Cerebellum (tissue), 4 donors: ENCODE measurements at places on chromosomes 2 and 18. TPM values are rescaled to one million over a fixed set of nuclear protein-coding genes. Genes with fewer than 3 reads are reported as not detected.
A peak's percentile ranks its signal among the peaks of the same experiment; 100 is the strongest.

- no peak for DNase-seq
These were observed 45.7 kb downstream of the APOB start for GRCh38 chr2:20997953-20998722.

DNA sequence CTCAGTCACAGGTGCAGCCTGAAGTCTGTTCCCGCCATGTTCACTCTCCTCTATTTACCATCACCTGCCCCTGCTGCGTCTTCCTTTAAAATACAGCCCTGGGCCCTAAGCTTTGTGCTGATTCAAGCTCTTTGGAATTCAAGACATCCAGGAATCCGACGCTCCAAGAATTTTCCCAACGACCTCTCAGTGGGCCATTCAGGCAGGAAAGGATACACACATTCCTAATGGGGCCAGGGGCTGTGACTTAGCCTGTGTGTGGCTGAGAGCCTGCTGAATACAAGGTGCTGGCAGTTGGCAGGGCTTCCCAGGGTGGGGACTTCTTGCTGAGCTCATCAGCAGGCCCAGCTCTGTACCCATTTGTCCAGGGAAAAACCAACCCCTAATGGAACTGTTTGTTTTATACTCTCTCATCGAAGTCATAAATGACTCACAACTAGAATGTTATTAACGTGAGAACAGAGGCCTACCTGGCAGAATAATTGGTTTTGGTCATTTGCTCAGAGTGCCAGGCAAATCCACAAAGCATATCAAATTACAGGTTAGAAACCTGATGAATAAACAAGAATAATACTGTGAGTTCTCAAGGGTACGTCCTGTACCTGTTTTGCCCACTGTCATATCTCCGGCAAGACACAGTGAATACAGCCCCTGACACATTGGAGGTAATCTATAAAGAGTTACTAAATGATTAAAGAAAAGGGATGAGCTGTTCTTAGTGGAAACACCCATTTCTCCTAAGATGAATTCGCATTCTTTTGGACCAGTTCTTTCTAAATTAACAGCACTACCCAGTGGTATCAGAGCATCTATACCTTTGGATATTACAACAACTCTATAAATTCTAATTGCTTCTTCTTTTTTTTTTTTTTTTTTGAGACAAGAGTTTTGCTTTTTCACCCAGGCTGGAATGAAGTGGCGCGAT, 12.6 kb upstream of the KCMF1 start:
- no peak for DNase-seq

GRCh38 chr2:96951125-96951654, 35.2 kb downstream of the FAM178B start:
- peak; percentile 88 for DNase-seq

DNA sequence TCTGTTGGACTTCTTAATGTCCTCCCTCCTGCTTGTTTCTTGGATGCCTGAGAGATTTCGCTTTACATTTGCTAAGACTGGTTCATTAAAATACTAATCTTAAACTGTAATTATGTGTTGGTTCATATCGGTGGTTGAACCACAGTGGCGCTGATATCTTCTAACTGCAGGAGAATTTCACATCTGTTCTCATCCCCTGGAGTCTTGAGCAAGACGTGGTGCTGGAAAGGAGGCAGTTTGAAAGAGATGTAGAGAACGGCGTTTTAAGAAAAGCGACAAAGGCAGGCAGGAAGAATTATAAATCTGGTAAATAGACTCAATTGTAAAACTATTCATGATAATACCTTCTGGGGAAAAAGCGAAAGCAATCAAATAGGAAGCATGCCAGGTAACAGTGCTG, 79.5 kb downstream of the NXPH2 start:
- no peak for DNase-seq

DNA sequence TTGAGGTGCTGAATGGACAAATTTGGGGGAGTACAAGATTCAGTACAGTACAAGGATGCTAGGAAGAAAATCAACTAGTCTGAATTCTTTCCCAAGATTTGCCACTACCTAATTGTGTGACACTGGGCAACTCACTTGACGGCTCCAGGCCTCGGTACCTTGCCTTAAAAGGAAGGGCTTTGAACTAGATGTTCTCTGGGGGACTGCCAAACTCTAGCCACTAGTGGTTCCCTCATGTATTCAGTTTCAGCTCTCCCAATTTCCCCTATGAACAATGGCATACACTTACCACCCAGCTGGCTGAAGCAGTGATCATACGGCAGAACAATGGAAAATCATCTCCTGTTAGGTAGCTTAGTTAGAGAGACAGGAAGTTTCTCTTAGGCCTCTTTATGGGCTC, 73.4 kb downstream of the VWC2L start:
- DNase-seq, result no peak

Gene SETBP1
- total RNA-seq, result 46.3 TPM
